Activated CD8-positive, alpha-beta T cell treated with anti-CD3 and anti-CD28 coated beads for 36 hours (primary cell): ENCODE measurements at places on chromosomes 1 and 21. TPM values are rescaled to one million over a fixed set of nuclear protein-coding genes. Genes with fewer than 3 reads are reported as not detected.

CRTC2 gene
- 71.8 TPM for total RNA-seq

DNA sequence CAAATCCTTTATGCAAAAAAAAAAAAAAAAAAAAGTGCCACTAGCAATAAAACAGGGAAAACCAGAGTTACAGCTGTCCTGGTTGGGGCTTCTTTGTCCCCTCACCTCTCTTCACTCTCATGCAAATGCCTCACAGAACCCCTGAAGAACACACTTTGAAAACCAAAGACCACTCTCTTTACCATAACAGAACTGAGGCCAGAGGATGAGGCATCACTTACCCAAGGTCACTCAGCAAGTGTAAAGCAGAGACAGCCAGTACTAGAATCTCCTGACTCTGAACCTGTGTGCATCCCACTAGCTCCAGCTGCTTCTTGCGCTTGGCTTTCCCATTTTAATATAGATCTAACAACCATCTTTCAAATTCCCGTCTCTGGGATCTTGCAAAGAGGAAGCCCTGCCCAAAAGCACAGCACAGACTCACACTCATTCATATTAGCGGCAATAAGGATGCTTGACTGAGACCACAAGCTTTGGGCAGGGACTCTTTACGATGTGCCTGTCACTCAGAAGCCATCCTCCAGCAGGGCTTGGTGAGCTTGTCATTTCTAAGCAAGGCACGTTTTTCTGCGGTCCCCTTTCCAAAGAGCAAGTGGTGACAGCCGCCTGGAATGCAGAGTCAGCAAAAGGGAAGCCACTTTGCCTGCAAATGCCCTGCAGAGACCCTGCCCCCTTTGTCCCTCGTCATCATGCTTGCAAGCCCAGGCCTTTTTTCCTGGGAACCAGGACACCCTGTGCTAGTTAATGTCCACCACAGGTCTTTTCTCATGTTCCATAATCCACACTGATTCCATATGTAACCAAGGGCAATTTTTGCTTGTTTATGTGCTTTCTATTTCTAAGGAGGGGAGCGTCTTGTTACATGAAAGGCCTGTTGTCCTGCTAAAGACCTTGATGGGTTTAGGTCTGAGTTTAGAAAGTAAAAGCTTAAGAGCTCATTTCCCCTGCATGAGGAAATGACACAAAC lies 76.5 kb upstream of the NFIA start:
- no peak overlapping the region for H3K4me3 ChIP-seq
- H3K4me1 ChIP-seq: no peaks in the 10 kb centered on the region
- no peak for DNase-seq

EFNA1 gene
- 0.59 TPM for total RNA-seq

SCYL3 gene
- total RNA-seq: 8.4 TPM

DNA sequence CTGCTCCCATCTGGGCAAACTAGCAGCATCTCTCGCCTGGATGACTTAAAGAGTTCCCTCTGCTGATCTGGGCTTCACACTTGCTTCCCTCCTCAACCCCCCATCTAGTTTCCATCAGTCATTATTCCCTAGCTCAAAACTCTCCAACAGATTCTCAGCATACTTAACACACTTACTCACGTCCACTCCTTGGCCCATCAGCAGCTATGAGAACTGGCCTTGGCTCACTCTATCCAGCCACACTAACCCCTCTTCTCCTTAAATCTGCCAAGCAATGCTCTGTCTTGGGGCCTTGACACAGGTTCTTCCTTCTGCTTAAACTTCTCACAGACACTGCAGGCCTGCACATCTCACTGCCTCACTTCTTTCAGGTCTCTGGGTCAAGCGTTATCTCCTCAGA lies 41.6 kb downstream of the GNG12 start:
- no peak for DNase-seq
- no peak overlapping the region for H3K4me3 ChIP-seq
- H3K27ac ChIP-seq: no peak overlapping the region
- H3K36me3 ChIP-seq: no peaks in the 10 kb centered on the region
